ENCODE measurements at places on chromosomes 4 and X. TPM values are rescaled to one million over a fixed set of nuclear protein-coding genes. Genes with fewer than 3 reads are reported as not detected.

DNA sequence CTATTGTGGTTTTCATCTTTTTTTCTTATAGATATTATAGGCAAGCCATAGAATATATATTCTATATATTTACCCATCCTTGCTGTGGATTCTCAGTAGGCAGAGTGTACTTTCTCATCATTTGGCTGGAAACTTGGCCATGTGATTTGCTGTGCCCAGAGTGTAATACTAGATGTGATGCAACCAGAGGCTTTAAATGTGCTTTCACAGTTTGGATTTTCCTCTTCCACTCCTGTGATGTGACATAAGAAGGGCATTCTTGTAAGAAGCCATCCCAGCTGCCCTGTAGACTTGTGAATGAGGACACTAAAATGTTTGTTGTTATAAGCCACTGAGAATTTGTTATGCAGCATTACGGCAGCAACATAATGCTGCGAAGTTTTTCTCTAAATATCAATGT is 10.4 kb upstream of the HPGDS start:
- no peaks in the 10 kb centered on the region for H3K4me1 ChIP-seq
- H3K36me3 ChIP-seq, result no peaks in the 10 kb centered on the region
- no peaks in the 10 kb centered on the region for H3K27me3 ChIP-seq
- no peak for DNase-seq

GAGE10 gene
- not detected for total RNA-seq

PHEX gene
- total RNA-seq, result not detected

DNA sequence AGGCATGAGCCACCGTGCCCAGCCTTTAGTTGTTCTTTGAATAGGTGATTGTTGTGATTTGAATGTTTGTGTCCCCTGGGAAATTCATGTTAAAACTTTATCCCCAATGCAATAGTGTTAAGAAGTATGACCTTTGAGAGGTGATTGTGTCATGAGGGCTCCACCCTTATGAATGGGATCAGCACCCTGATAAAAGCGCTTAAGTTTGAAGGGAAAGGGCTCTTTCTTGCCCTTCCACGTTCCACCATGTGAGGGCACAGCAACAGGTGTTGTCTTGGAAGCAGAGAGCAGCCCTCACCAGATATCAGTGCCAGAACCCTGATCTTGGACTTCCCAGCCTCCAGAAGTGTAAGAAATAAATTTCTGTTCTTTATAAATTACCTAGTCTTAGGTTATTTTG is 33.7 kb upstream of the RP2 start:
- peaks cover 5% of the 10 kb centered on the region for H3K27me3 ChIP-seq
- H3K27ac ChIP-seq, result no peak overlapping the region
- no peaks in the 10 kb centered on the region for H3K4me1 ChIP-seq
- DNase-seq, result no peak
- H3K36me3 ChIP-seq, result no peaks in the 10 kb centered on the region

HMGN5 gene
- total RNA-seq, result 1.2 TPM

DNA sequence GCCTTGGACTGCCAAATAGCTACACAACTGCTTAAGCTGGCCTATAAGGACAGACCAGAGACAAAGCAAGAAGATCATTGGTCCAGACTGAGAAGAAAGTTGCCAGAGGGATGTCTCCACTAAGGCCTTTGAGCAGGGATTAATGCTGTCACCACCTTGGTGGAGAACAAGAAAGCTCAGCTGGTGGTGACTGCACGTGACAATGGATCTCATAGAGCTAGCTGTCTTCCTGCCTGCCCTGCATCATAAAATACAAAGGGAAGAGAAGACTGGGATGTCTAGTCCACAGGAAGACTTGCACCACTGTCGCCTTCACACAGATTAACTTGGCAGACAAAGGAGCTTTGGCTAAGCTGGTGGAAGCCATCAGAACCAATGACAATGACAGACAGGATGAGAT is 40.5 kb upstream of the FAM120C start:
- no peak for DNase-seq
- H3K4me3 ChIP-seq, result no peak overlapping the region
- H3K27me3 ChIP-seq, result no peaks in the 10 kb centered on the region
- H3K4me1 ChIP-seq, result no peaks in the 10 kb centered on the region

GRCh38 chr4:5940470-5941203 is 47.8 kb upstream of the CRMP1 start:
- H3K36me3 ChIP-seq, result no peaks in the 10 kb centered on the region
- no peak overlapping the region for H3K27ac ChIP-seq
- no peak for DNase-seq
- no peaks in the 10 kb centered on the region for H3K27me3 ChIP-seq
- no peaks in the 10 kb centered on the region for H3K4me1 ChIP-seq

- DNase-seq, result no peak
- H3K27me3 ChIP-seq, result no peaks in the 10 kb centered on the region
- no peaks in the 10 kb centered on the region for H3K36me3 ChIP-seq
- no peaks in the 10 kb centered on the region for H3K4me1 ChIP-seq
- H3K4me3 ChIP-seq, result no peak overlapping the region
- no peak overlapping the region for H3K27ac ChIP-seq
These were observed 226.0 kb downstream of the LDB2 start for GRCh38 chr4:16672421-16672820.

- H3K4me3 ChIP-seq, result no peak overlapping the region
- no peak for DNase-seq
- H3K27ac ChIP-seq, result no peak overlapping the region
- H3K4me1 ChIP-seq, result no peaks in the 10 kb centered on the region
- H3K36me3 ChIP-seq, result no peaks in the 10 kb centered on the region
These were observed 158.1 kb downstream of the LHFPL1 start for GRCh38 chrX:112521676-112522075.

All from right atrium auricular region (tissue), 2 donors.